ENCODE measurements at places on chromosomes 2 and 18.
A peak's percentile ranks its signal among the peaks of the same experiment; 100 is the strongest.

GRCh38 chr2:207129821-207130220 is 35.9 kb downstream of the KLF7 start:
- peak; percentile 53 for DNase-seq

DNA sequence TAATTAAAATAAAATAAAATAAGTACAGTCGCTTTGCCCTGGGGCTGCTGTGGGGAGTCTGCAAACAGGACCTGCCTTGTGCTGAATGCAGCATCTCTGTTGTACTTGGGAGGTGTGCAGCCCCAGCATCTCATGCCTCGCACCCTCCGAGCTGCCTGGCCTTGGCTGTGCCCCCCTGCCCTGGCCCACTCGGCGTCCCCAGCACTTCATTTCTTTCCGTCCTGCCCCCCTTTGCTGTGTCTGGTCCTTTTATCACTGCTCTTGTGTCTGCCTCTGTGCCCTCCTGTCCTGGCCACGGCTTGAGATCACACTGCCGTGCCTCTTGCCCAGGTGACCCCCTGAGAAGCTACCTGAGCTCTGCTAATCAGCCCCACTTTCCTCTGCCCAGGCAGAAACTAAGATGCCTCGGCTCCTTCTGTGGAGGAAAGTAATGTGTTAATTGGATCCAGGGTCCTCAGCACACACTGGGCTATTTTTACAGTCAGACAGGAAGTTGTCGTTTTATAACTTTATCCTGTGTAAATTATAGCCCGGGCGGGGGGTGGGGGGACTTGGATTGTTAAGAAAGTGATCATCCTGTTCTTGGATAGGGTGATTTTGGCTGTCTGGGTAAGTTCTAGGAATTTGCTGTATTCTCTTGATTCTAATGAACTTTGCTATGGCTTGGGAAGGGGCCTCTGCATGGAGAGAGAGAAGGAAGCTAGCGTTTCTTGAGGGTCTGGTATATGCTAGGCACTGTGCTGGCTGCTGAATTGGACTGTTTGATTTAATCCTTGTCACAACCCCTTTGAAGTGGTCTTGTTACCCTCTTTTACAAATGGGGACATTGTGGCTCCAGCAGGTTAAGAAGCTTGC is 69.4 kb downstream of the AGAP1 start:
- DNase-seq = no peak

DNA sequence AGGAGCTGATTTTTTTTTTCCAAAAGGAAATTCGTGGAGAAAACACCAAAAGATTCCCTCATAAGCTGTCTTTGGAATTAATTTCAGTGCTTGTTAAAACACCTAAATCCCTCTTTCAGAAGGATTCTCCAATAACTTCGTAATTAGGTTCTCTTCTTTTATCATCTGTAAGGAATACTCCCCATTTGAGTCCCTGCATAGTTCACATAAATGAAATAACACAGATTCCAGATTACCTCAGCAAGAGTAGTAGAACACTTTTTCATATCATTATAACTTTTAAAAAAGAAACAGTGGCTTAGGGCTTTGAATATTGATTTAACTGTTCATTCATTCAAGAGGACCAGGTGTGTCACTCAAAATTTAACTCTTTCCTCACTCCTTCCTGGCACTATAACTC is 55.5 kb downstream of the ARHGAP28 start:
- DNase-seq = no peak

GRCh38 chr2:85959826-85960225 is 71.0 kb upstream of the ST3GAL5 start:
- no peak for DNase-seq

DNA sequence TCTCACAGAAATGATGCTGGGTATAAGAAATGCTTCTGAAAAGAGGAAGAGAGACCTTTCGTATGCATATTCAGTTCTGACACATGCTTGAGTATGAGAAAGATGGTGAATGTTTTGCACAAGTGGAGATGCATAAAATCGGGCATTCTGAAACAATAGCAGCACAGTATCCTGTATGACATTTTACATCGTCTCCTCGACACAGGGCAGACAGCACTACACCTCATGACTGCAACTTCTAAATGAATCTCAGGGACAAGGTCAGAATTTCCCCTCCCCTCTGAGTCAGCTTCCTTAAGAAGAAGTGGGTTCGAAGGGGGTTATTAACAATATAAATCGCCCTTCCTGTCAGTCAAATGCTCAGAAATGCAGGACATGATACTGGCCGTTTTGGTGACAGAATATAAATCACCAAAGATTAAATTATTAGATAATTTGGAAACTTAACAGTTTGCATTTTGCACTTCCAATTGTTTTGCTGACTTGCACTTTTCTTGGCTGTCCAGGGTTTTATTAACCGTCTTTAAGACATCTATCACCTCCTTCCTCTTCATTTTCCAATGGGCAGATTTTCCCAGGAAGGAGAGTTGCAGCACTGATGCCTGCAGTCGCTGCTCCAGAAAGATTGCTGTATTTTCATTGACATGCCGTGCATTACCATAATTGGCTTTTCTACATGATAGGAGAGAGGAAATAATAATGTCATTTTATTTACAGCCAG is 57.2 kb downstream of the TSHZ1 start:
- no peak for DNase-seq

DNA sequence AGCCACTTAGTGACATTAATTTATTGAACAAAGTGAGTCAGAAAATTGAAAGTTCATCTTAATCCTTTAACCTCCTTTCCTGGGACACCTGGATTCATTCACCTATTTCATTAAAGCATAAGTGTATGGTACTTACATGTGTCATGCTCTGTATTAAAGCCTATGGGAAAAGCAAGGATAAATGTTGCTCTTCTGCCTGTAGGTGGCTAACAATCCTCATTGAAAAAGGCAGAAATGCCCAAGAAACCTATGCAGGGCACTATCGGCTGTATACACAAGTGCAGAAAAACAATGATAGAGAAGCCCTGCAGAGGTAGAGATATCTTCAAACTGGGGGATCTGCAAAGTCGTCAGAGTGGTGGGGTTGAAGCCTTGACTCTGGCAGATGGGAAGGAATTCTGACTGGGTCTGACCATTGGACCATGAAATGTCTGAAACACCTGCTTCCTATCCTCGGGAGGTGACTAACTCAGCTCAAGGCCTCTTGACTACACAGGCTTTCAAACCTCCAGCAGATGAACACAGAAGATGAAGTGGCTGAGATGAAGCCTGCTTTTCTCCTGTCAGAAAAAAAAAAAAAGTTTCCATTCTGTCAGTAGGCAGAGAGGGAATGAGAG is 83.1 kb downstream of the DCC start:
- no peak for DNase-seq

DNA sequence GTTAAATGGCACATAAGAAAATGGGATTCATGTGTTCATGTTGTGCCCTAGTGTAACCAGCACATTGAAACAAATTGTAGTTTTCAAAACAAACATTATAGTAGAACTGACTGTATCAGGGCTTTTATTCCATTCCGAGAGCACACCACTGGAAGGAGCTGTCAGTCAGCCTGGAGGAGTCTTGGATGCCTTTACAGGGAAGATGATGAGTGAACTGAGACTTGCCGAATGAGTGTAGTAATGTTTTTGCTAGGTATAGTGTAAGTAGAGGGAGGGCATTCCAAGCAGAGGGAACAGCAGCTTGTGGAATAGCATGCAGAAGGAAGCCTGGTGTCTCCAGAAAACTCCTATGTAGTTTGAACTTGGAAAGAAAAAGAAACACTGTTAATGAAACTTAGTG is 183.5 kb downstream of the MCFD2 start:
- no peak for DNase-seq

DNA sequence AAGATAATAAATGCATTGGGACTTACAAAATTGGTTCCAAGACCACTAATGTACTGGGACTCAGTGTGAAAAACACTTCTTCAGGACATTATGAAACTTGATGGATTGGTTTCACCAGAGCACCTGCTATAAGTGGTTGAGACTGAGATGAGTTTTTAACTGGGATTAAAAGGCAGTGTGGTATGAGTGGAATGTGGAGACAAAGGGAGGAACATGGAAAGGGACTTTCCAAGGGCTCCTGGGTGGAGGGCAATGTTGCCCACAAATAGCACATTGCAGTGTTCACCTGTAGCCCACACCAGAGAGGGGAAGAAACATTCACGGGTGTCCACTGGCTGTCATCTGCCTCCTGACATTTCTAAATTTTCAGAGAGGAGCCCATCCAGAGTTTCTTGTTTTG is 253.3 kb upstream of the TANK start:
- no peak for DNase-seq

DNA sequence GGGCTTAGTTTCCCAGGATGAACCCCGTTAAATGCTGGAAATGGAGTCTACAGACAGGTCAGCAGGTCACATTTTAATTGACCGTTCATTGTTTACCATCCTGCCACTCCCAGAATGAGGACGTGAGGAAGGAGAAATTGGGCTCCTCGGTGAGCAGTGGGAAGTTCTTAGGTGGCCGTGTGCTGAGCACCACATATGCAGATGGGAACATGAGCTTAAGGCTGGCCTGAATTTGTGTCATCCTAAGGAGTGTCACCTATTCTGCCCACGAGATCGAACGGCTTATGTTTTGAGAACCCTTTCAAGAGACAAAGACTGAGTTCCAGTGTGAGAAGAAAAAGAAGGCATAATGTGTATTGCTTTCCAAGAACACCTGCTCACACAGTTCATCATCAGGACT is 234.4 kb upstream of the PXDN start:
- DNase-seq = no peak

DNA sequence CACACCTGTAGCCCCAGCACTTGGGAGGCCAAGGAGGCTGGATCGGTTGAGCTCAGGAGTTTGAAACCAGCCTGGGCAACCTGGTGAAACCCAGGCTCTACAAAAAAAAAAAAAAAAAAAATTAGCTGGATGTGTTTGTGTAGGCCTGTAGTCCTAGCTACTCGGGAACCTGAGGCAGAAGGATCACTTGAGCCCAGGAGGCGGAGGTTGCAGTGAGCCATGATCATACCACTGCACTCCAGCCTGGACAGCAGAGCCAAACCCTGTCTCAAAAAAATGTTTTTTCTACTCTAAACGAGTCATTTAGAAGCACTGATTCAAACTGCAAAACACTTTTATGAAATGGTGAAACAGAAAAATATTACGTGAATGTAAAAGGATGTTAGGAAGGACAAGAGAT is 69.1 kb upstream of the SLC39A10 start:
- no peak for DNase-seq

DNA sequence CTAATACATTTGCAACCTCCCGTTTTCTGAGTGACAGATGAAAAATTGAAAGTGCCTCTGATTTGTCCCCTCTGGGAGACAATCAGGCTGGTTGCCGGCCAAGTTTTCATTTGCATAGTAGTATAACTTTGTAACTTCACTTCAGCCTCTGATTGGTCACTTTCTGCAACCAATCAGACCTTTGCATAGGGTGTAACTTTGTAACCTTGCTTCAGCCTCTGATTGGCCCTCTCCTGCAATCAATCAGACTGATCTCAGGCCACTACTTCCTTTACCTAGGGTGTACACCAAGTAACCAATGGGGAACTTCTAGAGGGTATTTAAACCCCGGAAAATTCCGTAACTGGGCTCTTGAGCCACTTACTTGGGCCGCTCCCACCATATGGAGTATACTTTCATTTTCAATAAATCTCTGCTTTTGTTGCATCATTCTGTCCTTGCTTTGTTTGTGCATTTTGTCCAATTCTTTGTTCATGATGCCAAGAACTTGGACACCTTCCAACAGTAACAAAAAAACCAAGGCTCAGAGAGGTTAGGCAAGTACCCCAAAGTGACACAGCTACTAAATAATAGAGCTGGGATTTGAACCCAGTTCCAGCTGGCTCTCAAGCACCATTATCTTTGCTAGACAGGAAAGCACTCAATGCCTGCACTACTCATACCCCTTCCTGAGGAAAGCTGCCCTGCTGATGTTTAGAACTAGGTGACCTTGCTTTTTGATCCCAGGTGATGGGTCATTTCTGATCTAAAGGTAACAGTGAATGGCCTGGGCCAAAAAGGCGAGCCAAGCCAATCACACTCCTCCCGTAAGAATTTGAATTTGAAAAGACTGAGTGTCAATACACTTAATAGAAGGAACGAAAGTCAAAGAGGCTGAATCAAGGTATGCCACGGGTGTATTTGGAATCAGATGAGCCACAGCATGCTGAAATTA is 10.9 kb upstream of the MYOM1 start:
- no peak for DNase-seq

- DNase-seq = peak; percentile 92
These were observed at the start of gene NFE2L2 for GRCh38 chr2:177264693-177265587. Gene NFE2L2, minus strand, starts transcription at chr2:177264727. Its CDS starts 151 bp downstream, at chr2:177264576.

DNA sequence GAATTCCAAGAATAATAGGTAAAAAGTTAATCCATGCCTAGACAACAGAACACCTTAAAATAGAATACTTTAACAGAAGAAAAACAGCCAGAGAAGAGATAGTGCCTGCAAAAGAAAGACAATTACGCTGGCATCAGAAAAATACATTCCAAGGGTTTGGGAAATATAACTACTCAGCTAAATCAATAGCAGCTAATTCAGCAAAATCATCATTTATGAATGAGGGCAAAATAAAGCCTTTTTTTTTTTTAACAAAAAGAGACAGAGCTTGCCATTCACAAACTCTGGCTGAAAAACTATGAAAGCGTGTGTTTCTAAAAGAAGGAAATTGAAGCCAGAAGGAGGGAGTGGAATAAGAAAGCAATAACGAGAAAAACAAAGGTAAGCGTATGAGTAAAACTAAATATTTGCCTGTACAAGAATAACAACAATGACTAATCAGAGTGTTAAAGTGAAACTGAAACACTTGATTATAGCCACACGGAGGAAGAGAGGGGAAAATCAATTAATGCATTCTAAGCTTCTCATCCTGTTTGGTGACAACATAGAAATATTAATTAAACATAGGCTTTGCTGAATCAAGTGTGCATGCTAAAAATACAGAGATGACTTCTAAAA is 90.2 kb downstream of the EHD3 start:
- DNase-seq = peak; percentile 48

- DNase-seq = no peak
These were observed 644.4 kb downstream of the GALR1 start for GRCh38 chr18:77894060-77894459.

Measured in epithelial cell of esophagus (primary cell).